ENCODE measurements at places on chromosomes 4 and X.

GRCh38 chr4:118772767-118773428 lies 63.0 kb downstream of the SEC24D start:
- no peak for DNase-seq

DNA sequence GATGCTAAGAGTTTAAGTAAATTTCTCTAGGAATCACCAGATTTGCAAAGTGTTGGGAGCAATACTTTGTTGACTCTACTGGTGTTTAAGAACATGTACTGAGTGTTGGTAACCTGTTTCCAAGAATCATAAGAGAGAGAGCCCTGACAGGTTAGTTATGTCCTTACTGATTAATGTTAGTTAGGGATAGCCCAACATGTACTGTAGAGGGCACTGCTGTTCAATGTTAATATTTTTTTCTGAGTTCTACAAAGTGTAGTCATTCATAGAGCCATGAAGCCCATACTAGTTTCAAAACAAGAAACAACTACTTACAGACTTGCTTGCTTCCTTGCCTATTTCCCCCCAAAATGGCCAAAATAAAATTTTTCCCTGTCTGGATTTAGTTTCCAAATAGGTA lies 11.9 kb downstream of the TMPRSS11D start:
- no peak for DNase-seq

DNA sequence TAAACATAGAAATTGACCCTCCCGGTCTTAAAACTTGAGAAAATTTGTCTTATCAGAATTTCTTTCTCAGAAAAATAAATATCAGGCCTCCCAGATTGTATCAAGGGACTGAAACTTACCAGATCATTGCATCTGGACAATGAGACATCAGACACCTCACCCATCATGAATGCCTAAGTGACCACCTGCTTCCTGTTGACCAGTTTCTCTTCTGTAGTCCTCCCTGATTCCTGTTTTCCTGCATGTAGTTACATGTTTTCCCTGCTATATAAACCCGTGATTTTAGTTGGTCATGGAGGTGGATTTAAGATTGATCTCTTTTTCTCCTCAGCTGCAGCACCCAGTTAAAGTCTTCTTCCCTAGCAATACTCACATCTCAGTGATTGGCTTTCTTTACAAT lies 548.1 kb downstream of the PPP4R3C start:
- DNase-seq = no peak

DNA sequence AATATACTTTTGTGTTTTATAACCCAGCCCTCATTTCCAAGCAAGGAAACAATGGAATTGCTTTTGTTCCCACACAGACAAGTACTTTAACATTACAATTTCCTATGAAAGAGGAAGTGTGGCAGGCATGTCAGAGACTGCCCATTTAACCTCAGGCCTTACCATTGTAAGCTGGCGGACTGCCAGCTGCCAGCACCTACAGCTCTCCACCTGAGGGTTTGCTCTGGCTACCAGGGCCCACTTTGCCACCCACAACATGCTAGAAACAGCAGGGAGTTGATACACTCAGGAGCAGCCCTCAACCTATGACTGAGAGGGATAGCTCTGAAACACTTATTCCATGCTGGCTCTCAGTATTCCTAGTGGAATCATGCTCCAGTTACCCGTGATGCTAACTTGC lies 152.3 kb upstream of the PRDX4 start:
- no peak for DNase-seq

- no peak for DNase-seq
Measured at GRCh38 chr4:101140228-101140627, 207.1 kb downstream of the PPP3CA start.

DNA sequence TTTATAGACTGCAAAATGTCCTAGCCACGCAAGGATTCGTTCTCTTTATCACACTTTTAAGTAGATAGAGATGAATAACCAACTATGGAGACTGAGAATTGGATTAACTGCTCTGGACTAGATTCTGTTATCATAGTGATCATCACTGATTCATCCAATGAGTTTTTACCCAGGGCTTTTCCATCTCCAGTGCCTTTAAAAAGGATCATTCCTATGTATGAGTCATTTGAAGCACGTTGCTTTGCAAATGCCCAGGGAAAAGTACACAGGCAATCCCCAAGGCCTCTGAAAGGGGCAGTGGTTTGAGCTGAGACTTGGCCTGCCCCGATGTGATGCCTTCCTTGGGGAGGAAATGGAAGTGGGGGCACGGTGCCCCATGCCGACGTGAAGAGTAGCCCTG lies 122.7 kb upstream of the PSAPL1 start:
- DNase-seq = no peak

GRCh38 chr4:53196882-53197771 lies 168.7 kb downstream of the SCFD2 start:
- DNase-seq = no peak

- no peak for DNase-seq
Measured at GRCh38 chrX:134792077-134792476, 133.8 kb upstream of the PLAC1 start.

DNA sequence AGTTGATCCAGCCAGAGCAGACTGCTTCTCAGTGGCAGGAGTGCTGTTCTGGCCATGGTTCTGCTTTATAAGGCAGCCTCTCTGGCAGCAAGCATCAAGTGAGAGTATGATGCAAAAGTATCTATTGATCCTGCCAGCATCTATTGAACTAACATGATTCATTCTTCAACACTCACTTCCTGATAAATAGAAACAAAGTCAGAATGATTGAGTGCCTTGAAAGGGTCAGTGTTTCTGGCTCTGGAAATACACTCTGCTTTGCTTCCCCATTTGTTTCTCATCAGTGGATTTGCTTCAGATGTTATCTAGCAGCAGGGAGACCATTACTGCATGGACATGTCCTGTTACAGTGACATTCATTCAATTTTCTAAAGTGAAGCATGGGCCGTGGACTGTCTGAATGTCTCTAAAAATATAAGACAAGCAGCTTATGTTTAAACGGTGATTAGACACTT lies 66.2 kb upstream of the FRAS1 start:
- no peak for DNase-seq

GRCh38 chrX:72080150-72080549 lies 51.6 kb downstream of the RTL5 start:
- no peak for DNase-seq

- DNase-seq = no peak
Measured at GRCh38 chr4:32400870-32401269, 1680.7 kb downstream of the PCDH7 start.

DNA sequence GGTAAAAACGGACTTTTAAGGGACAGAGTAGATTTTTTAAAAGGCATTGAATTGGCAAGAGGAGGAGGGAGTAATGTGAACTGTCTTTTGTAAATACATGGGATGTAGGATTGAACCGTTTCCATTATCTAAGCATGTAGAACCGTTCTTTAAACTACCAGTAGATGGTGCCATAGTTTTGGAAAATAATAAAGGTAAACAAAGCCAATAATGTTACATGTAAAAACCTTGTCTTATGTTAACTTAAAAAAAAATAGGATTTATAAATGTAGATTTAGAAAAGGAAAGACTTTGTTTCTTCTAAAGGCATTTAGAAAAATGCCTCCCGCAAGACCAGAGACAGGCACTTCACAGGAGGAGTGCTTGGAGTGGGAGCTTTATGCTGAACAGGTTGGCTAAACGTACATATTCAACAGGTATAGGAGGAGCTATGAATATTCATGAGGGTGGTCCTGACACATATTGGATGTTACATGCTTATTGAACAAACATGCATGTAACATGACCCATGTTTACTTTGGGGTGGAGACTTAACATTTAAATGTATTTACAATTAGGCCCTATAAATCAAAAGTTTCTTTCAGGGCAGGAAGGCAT lies 45.5 kb upstream of the FAM241A start:
- no peak for DNase-seq

DNA sequence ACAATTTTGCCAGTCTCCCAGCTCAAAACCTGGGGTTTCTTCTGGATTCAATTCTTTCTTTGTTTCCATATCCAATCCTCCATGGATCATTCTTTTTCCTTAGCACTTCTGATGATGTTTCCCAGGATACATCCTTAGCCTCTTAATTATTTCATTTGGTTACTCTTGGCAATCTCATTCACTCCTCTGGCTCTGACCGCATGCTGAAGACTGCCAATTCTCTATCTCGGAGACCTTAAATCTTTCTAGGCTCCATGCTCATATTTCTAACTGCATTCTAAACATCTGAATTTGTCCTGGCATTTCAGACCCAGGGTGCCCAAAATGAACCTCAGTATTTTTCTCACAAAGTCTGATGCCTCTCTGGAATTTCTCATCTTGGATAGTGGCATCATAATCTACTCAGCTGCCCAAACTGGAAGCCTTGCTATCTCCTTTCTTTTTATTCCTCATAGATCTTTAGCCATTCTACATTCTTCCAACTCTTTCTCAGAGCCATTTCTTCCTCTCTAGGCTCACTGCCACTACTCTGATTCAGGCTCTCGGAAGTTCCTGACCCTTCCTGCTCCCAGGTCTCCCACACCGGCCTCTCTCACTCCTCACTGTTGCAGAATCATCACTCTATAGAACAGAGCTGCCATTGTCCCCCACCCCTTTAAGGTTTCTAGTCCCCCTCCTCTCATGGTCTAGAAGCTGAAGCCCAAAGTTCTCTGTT lies 290.2 kb downstream of the CAMK2D start:
- DNase-seq = no peak

DNA sequence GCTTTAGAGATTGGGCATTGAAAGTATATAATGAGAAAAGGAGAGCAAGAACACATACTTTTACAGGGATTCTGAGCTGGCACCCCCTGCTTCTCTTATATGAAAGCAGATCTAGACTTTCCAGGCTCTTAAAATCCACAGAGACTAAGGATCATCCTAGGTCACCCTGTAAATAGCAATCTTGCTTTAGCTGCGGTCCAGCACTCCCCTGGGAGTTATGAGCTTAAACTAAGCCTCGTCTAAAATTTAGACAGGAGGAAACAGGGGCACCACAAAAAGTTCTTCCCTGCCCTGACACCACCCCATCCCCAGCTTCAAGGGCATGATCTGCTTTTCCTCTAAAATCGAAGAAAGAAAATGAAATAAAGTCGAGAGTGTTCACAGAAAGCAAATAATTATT lies 143.3 kb upstream of the KCNIP4 start:
- no peak for DNase-seq

- DNase-seq = no peak
Measured at GRCh38 chr4:39850727-39851126, 127.0 kb downstream of the PDS5A start.

DNA sequence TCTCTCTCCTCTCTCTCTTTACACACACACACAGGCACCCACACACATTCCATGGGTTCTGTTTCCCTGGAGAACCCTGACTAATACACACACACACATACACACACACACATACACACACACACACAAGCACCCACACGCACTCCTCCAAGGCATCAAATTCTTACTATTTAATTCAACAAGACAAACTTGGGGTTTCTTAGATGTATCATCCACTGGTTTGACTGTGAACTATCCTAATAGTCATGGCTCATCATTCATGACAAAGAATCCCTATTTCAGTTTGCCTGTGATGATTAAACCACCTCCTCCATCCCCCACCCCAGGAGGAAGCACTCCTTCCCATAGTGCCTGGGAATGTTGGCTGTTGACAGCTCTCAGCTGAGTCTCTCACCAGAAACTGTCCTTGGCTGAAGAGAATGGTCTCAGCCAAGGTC lies 98.2 kb downstream of the USP46 start:
- DNase-seq = no peak

GRCh38 chr4:121016611-121017010 lies 55.7 kb downstream of the NDNF start:
- DNase-seq = no peak

- no peak for DNase-seq
Measured at GRCh38 chr4:85573270-85573669, 98.3 kb downstream of the ARHGAP24 start.

GRCh38 chrX:44507292-44507691 lies 35.4 kb downstream of the FUNDC1 start:
- DNase-seq = peak; percentile 29

GRCh38 chr4:54779476-54780148 lies 121.9 kb downstream of the KIT start:
- DNase-seq = no peak

- DNase-seq = peak; percentile 97
Measured at GRCh38 chr4:183659029-183659871, at the start of the genes RWDD4 and TRAPPC11. TSS of gene RWDD4 (minus strand) at chr4:183659185. CDS start at chr4:183658952, 233 bp downstream. TSS of gene TRAPPC11 (plus strand) at chr4:183659293. CDS start at chr4:183663868, 4,575 bp downstream.

DNA sequence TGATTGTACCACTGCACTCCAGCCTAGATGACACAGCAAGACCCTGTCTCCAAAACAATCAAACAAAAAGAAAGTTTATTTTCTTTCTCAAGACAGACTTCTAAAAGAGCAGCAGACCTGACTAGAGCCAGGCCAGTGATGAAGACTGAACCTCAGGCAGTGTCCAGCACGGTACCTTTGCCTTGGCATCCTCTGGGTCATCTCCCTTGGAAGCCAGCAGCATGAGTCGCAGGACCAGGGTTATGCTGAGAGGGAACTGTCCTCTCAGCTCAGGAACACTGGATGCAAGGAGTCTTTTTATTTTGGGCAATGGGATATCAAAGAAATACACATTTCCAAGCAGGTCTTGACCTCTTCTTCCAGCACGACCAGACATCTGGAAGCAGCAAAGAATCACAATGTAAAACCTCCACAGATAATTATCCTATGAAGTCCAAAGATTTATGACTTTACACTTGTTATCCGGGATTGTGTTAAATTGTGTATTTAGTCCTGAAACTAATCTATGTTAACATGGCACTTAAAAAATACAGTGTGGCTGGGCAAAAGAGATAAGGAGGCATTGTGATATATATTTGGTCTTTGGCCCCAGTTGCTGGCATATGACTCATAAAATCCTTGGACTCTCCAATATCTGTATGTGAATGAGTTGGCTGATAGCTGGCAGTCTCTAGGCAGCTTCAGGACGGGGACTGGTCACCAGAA lies 66.0 kb upstream of the DDX60 start:
- DNase-seq = no peak

DNA sequence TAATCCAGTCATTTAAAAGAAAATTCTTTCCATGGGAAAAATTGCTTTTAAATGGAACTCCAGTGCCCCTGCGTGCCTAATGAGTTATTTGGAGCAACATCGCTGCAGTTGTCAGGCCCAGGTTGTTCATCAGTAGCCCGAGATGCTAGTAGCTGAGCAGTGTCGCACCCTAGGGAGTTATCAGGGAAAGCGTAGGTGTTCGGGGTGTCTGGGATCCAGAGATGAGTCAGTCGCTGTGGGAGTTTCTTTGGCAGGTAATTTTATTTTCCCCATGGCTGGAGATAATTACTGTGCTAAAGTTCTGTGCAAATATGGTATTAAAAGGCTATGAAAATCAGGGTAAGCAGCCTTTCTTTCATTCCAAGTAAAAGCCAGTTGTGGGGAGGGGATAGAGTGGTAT lies 49.4 kb downstream of the ANXA3 start:
- no peak for DNase-seq

GRCh38 chrX:39896951-39897740 lies 200.6 kb downstream of the BCOR start:
- no peak for DNase-seq
